HAP-1 (cell line): ENCODE measurements at places on chromosomes 2 and 18.

DNA sequence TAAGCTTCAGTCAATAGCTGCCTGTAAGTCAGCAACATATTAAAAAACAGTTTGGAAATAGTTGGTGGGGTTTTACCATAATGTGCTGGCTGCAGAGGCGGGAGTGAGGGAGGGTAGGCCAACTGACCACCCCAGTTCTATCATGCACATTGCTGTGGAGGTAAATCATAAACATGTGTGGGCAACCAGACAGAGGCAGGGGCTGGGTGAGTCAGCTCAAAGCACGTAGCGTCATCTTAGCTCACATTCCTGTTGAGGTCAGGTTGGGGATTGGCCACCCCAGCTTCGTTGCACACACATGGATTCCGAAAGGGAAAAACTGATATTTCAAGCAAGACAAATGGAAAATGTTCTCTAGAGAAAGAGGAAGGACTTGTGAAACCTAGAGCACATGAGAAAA, 19.5 kb downstream of the GPR45 start:
- DNase-seq = no peak

DNA sequence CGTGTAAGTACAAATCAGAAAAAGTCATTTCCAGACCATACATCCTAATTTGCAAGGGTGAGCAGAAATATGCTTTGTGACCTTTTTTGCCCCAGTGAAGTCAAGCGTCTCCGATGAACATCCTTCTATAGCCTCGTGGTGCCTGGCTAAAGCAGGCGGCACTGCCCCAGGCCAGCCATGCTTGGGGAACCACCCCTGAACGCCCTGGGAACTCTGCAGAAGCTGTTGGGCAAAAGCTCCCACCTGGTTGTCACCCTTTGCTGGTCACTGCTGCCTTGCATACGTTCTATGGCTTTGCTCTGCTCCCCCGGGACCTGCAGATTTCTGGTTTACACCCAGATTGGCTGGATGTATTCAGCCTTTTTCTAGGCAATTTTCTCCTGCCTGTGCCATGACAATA, 256.4 kb downstream of the SS18 start:
- DNase-seq = no peak

GRCh38 chr2:39913648-39914461, 134.8 kb upstream of the THUMPD2 start:
- peak; percentile 33 for DNase-seq

DNA sequence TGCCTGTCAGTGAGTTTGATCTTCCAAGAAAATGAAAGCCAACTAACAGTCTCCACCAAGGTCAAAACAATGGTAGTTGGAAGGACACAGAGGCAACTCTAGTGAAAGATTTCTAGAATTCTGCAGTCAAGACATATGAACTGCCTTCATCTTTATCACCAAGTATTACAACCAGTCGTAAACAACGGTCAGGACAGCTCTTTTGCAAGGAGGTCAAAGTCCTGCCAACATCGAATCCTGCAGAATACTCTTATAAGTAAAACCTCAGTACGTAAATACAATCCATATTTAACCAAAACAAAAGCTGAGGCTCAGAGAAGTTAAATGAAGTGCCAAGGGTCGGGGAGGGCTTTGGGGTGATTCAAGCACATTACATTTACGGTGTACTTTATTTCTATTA, 3.1 kb downstream of the FEZ2 start:
- no peak for DNase-seq

DNA sequence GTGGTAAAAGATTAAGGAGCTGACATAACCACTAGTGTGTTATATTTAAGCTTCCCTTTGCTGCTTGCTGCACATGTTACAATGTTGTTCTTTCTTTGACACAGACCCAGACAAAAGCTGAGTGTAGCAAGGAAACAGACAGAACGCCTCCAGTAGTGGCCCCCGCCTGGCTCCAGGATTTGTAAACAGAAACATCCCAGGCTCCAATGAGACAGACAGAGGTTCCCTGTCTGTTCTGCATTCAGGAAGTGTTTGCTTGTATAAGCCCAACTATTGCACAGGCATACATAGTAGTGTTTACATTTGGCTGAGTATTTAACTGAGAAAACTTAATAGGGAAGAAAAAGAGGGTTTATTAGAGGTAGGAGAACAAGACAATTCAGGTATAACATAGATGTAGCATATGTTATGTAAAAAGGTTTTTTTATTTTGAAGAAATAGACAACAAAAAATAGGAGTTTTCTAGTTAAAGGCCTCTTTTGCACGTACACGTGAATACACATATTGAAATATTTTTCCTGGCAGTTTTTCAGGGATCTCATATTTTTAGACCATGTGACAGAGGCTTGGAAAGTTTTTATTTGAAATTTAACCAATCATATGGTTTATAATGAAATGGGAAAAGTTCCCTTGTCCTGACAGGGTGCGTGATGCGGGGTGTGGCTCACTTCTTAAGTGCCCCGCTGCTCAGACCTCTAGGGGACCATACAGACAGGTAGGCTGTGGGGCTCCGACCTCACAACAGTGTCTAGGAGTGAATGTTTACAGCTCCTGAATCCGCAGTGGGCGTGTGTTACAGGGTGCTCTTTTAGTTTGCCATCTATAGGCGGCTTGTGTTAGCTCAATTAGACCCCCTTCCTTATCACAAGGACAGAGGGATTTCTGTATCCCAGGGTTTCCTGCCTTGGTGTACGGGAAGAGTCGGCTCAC, 118.4 kb downstream of the BMPR2 start:
- DNase-seq = peak; percentile 90

- no peak for DNase-seq
Measured at GRCh38 chr2:128640166-128640844, 321.6 kb upstream of the HS6ST1 start.

DNA sequence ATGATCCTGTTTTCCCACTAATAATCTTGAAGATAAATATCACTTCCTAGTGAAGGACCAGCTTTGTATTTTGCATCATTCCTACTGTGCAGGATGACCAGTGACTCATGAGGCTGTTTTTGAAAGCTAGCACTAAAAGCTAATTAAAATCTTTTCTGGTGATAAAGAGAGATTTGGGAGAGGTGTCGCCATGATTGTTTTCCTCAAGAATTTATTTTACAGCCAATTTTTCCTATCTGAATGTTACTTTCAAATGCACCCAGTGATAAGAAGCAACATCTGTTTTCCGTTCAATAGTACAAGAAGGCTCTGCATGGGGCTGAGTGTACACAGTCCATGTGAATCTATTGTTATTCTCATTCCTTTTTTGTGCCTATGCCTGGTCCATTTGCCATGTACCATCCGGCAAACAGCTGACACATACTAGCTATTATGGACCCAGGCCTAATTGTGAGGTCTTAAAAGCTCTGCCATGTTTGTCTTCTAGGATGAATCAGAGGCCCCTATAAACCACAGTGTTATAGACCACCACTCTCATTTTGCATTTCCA, 28.4 kb downstream of the MEIS1 start:
- no peak for DNase-seq

DNA sequence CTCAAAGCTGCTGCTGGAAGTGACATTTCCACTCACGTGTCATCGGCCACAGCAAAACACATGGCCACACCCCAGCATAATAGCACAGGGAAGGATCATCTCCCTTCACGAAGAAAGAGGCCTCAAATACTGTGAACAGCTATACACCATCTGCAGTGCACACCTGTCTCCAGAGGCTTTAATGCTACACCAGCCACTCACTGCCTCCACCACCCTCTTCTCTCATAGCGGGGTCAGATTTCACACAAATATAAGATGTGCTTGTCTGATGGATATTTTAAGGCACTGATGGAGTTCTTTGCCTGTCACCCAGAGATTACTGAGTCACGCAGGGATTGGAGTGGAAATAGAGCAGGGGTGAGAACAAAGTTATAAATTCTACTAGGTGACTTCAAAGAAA, 374.0 kb downstream of the ZNF516 start:
- DNase-seq = no peak

GRCh38 chr2:172685467-172685866, 50.2 kb upstream of the RAPGEF4 start:
- no peak for DNase-seq

DNA sequence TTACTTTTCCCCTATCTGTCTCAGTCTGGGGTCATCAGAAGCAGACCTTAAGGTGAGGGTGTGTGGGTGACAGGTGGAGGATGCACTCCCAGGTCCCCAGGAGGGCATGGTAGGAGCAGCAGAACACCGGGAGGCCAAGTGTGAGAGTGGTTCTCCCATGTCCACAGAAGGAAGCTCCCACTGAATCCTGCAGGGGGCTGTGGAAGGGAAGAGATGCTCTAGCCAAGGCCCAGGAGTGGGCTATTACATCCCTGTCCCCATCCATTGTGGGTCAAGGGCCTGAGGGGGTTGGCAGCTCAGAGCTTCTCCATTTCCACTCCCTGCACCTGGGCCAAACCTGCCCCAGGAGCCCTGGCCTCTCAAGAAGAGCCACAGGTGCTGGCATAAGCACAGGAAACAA, 86.4 kb upstream of the KCNE4 start:
- no peak for DNase-seq
